ENCODE measurements at places on chromosomes 4 and X. TPM values are rescaled to one million over a fixed set of nuclear protein-coding genes. Genes with fewer than 3 reads are reported as not detected.

The CENPVL2 gene
- total RNA-seq: not detected

The OTC gene
- total RNA-seq: 1.6 TPM

The HTRA3 gene
- total RNA-seq: 55.5 TPM

The GRXCR1 gene
- not detected for total RNA-seq

GRCh38 chrX:55754861-55755294 is 37.3 kb downstream of the RRAGB start:
- no peak for DNase-seq

- no peak for DNase-seq
Observed at GRCh38 chr4:81424816-81425755, 46.6 kb downstream of the RASGEF1B start.

GRCh38 chr4:14906805-14907204 is 95.5 kb upstream of the CPEB2 start:
- DNase-seq: no peak

GRCh38 chrX:22110729-22111494 is 78.8 kb downstream of the PHEX start:
- DNase-seq: no peak

- no peak for DNase-seq
Observed at GRCh38 chr4:44984083-44984482, 257.7 kb upstream of the GNPDA2 start.

GRCh38 chr4:75800972-75801371 is 76.6 kb downstream of the USO1 start:
- DNase-seq: no peak

GRCh38 chr4:188783175-188783574 is 643.9 kb downstream of the TRIML1 start:
- no peak for DNase-seq

DNA sequence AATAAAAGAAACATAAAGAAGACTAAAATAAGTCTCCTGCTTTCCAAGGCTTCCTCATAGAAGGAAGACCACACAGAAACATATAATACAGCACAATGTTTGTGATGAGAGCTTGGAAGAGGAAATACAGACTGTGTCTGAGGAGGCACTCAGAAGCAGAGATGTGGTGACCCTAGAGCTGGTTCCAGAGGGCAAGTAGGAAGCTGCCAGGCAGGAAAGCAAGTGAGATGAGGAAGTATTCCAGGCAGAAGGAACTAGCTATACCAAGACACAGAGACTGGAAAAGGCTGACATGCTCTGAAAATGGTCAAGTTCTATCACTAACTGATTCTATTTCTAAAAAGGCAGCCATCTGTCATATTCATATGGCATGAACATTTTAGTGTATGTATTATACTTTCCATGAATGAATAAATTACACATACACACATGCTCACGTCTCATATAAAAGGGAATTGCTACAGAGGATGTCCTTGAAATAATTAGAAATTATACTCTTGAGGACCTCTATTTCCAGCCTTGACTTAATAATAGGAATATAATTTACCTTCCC is 16.6 kb upstream of the HSFX2 start:
- no peak for DNase-seq

GRCh38 chr4:174069848-174070330 is 213.6 kb downstream of the FBXO8 start:
- DNase-seq: no peak

DNA sequence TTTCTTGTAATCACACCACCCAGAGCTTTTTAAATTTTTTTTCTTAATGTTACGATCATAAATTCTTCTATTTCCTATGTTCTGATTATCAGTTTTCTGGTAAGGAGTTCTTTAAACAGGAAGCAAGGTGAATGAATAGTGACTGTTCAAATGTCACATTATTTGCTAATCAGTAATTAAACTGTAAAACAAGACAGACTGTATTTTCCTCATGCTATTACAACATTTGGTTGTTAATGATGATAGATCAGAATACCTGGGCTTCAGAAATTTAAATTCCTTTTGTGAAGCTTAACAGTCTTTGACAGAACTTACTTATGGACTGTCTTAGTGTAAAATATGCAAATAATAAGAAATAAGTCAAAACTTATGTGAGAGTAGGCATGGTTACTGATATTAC is 41.4 kb downstream of the CLCN3 start:
- no peak for DNase-seq

DNA sequence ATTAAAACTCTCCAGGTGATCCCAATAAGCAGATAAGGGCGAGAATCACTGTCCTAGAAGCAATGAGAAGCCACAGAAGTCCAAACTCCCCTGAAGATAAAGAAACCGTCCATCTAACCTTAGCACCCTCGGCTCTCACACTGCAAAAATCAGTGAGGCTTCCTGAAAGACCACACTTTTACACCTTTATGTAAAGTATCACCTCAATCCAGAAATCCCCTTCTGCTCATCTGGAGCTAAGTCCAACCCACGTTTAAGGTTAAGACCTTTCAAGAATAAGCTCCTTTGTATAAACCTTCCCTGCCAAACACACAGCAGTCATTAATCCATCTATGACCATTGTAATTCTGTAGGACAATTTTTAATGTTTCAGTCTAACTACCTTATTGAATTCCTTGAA is 41.7 kb downstream of the LIN54 start:
- DNase-seq: no peak

DNA sequence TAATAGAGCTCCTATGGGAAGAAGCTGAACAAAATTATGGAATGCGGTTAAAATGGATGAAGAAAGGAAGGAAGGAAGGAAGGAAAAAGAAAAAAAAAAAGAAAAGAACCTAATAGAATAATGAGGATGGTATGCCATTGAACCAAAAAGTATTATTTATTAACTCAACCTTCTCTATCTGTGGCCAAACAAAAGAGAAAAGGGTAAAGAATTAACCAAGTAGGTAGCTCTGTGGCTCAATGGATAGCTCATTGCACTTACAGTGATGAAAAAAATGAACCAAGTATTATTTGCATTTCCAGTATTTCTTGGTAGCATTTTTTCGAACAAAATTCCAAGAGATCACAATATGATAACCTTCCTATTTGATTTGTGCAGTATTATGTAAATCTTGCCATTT is 56.9 kb upstream of the SLC39A8 start:
- DNase-seq: no peak

GRCh38 chr4:116829187-116829586 is 256.2 kb downstream of the TRAM1L1 start:
- no peak for DNase-seq

DNA sequence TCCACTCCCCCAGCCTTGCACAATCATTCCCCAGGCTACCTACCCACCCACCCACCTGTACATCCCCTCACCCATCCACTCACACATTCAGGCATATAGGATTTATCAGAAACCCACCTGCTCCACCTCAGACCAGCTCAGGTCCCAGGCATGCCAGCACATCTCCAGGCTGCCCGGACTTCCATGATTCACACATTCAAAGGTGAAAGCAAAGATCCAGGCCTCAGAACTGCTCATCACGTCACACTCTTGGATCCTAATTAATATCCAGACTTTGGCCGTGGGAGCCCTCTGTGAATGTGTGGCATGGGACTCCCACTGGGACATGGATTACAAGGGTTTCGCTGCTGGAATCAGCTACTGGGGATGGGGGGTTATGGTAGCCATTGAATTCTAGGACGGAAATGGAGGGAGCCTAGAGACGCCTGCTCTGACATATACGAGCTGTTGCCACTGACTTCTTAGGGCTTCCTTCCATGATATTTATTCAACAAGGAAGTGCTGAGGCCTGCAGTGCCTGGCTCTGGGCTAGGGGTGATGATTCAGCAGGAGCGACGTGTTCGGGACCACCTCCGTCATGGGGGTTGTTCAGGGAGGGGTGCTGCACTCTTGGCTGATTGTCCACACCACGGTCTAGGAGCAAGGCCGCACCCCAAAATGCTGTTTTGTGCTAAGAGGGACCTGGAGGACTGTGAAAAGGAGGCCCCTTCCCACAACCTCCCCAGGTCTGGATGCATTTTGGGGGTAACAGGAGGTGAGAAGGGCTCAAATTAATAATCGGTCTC is 56.9 kb upstream of the ADRA2C start:
- no peak for DNase-seq

DNA sequence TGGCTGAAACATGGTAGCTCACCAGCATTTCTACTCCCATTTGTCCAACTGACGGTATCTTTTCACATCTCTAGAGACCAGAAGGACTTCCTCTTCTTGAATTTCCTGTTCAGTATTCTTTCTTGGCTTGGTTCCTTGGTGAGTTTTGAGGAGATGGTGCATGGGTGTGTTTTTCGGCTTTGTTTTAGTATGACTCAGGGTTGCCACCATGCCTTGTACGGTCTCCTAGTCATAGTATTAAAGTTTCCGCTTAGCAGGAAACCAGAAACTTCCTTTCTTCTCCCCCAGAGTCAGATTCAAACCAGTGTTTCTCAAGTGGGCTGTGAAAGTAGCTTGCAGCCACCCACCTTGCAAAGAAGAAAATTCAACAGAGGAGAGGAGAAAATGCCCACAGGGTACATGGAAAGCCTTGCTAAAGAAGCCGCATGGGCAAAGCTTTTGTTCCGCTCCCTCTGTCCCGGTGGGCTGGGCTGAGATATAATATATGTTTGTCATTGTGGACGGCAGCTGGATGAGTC is 5.7 kb downstream of the CD99 start:
- DNase-seq: no peak

DNA sequence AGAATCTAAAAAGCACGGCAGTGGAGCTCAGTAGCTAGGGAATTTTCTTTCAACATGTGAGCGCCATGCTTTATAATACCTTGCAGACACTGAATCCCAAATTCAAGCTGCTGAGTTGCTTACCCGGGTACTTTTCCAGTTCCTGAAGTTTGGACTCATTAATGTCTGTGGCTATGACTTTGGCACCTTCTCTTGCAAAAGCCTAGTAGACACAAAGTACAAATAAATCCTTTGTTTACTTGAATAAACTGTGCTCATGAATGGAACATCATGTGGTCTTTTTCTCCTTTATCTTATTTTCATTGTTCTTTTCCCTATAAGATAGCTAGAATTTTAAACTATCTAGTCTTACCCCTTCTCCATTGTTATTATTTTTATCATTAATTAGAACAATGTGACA is 4.6 kb downstream of the BDH2 start:
- no peak for DNase-seq

DNA sequence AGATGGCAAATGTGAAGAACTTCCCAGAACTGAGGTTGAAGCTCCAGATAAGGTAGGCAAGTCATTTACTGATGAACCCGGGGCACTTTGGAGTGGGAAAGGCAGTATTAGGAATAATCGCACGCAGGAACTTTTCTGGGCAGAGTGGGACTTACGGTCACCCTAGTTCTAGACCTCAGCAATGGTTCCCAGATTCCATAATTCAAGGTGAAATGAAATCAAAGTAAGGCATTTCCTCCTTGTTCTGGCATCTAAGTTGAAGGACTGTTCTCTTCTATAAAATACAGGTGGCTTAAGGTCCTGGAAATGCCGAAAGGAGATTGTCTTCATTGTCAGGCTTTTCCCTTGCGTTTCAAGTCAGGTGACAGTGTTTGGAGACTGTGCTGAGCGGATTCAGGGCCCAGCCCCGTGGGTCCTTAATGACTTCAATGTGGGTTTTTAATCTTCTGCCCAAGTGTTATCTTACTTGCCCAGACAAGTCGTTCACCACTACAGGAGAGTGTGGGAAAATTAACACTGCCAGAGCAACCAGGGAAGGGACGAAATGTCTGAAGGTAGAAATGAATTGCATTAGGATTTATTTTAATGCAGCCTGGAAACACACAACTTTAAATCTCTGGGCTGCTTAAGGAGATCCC is 52.1 kb upstream of the STOX2 start:
- DNase-seq: no peak

DNA sequence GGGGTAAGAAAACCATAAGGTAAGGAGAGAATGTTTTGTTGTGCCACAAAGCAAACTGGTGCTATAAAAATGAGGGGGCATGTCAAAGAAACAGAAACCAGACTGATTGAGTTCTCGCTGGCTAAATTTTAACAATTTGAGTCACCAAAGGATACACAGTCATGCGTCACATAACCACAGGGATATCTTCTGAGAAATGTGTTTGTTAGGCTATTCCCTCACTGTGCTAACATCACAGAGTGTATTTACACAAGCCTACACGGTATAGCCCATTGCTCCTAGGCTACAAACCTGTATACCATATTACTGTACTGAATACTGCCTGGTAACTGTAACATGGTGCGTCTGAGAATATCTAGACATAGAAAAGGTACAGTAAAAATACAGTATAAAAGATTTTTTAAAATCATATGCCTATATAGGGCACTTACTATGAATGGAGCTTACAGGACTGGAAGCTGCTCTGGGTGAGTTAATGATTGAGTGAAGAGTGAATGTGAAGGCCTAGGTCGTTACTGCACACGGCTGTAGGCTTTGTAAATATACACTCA is 50.1 kb downstream of the FBXW7 start:
- DNase-seq: no peak

DNA sequence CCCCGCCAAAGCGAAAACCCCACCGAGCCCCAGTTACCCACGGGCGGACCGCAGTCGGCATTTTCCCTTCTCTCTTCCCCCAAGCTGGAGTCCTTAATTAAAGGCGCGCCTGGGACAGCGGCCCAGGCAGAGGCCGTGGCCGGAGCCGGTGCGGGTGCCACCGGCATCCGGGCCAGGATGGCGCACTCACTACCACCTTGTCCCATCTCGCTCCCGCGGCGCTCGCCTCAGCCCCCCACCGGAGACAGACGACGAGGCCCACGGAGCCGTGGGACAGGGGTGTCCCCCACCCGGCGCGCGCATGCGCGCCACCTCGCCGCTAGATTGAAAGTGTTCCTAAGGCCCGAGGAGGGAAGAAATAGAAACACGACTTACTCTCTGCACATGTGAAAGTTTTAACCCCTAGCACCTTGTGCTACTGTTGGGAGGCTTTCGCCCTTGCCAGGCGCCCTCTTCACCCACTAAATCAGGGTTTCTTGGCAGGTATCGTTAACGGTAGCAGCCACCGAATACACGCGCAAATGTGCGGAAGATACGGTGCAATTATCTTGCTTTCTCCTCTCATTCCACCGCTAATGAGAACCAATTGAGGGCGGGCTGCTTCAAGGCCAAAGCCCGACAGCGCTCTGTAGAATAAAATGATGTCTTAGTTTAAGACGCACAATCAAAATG is 64.3 kb upstream of the CCDC160 start:
- no peak for DNase-seq

DNA sequence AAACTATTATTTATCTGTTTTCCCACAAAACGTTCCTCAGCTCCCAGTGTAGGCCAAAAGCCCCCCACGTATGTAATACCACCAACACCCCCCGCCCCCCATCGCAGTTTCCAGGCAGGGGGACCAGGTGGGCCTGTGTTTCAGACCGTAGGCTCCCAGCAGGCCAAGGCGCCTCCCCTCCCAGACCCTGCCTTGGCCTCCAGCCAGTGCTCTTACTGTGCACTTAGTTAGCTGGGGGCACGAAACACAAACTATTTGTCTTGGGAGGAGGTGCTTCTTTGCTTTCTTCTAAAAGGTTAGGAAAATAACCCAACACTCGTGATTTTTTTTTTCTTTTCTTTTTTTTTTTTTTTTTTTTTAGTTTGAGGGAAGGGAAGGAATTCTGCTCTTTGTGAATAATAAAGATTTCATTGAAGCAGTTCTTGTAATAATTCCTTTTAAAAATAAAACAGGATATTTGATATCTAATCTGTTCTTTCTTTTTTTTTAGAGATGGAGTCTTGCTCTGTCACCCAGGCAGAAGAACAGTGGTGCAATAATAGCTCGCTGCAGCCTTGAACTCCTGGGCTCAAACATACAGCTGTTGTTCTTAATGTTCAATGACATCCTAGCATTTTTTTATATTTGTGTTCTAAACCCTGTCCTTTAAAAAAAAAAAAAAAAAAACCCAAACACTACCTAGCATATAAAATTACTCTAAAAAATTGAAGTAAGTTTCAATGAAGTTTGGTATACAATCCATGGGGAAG is 83.0 kb upstream of the CLDN34 start:
- DNase-seq: no peak

Measured in thoracic aorta (tissue), 2 donors.